ENCODE measurements at places on chromosomes 16 and 17. TPM values are rescaled to one million over a fixed set of nuclear protein-coding genes. Genes with fewer than 3 reads are reported as not detected.

The HSD3B7 gene
- 71.5 TPM for total RNA-seq

The KCNH6 gene
- not detected for total RNA-seq

The MT4 gene
- total RNA-seq = not detected

The GPRC5B gene
- 5.0 TPM for total RNA-seq

The NEK8 gene
- 3.2 TPM for total RNA-seq

The TBX6 gene
- 0.86 TPM for total RNA-seq

The TSR3 gene
- 32.5 TPM for total RNA-seq

The TMED6 gene
- total RNA-seq = 3.1 TPM

The PRSS36 gene
- 1.5 TPM for total RNA-seq

The DLX4 gene
- total RNA-seq = not detected

The THAP11 gene
- total RNA-seq = 12.8 TPM

GRCh38 chr16:28597692-28598261 is 927 bp upstream of the SULT1A2 start:
- peak; percentile 61 for DNase-seq

- DNase-seq = no peak
These were observed at the start of gene FDXR for GRCh38 chr17:74872313-74873036. TSS of gene FDXR (minus strand) at chr17:74872994. CDS start at chr17:74872944, 50 bp downstream.

DNA sequence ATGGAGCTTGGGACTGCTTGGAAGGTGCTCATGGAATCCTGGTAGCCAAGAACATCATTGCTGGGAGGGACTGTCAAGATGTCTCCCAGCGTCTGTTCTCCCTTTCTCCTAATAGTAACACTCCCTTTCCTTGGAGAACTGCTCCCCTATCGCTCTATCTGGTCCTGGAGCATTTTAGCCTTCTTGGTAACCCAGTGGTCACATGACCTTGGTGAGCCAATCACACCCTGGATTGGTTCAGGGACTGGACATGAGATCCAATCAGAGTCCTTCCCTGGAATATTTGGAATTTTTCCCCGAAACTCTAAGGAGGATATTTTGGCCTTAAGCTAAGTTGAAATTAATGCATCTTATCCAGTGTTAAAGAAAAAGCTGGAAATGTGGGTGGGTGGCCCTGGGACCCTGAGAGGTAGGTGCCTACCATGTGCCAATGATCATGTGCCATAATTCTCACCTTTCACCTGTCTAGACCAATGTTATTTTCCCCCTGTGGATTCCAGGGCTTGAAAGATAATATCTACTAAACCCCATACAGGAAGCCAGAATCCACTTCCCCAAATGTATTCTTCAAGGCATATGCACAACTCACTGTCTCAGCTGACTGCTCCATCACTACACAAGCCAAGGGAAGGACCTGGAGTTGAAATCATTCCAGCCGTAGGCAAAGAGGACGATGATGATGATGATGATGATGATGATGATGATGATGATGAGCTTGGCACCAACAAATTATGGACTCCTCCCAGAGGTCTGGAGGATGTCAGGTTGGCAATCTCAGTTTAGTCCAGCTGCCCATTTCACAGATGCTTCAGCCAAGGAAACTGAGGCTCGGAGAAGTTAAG is 193.2 kb downstream of the RAB11FIP4 start:
- DNase-seq = no peak

- DNase-seq = no peak
These were observed 17.9 kb downstream of the SNX29 start for GRCh38 chr16:11994143-11995119.

DNA sequence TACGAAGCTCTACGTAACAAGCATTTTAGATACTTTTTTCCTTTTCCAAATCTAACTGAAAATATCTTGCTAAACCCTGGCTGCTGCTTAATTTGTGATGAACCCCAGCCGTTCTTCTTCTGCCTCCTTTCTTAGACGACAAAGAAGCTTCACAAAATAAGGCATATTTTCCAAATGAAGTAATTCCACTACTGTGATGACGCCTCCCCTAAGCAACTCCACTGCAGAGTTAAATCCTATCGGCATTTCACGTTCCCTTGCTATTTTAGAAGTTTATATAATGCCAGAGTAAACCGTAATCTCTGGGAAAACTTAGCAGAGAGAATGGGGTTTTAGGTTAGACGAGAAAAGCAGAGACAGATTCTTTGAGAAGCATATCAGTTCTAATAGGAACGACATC is 683.1 kb upstream of the SALL1 start:
- DNase-seq = no peak

DNA sequence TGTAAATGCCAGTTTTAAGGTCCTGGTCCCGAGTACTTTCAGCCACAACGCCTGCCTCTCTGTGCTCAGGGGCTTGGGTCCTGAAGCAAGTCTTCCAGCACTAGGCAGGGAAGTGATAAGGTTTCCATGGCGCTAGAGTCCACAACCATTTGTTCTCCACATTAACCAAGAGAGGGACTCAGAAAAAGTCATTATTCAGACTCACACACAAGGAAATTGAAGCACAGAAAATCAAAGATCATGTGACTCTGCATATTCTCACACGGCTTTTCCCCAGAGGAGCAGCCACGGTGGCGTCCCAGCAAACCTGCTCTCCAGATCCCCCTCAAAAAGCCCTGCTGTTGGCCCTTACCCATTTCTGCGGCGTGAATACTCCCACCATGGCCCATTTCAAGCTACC is 9.7 kb downstream of the ENPP7 start:
- DNase-seq = no peak

DNA sequence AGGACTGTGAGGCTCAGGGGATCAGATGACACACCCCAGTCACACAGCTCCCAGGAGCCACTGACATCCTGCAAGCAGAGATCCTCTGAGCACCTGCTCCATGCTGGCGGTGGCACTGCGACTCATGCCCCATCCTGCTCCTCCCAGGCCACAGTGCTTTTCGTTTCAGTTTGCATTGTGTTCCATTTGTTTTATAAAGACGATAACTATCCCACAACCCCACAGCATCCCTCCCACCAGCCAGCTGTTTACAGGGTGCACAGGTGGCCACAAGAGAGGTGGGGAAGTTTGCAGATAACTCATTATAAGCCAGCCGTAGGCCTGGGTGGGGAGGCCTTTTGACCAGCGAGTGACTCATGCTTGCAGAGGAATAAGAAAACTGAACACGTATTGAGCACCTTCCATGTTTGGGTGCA is 28.2 kb downstream of the BCO1 start:
- DNase-seq = no peak

DNA sequence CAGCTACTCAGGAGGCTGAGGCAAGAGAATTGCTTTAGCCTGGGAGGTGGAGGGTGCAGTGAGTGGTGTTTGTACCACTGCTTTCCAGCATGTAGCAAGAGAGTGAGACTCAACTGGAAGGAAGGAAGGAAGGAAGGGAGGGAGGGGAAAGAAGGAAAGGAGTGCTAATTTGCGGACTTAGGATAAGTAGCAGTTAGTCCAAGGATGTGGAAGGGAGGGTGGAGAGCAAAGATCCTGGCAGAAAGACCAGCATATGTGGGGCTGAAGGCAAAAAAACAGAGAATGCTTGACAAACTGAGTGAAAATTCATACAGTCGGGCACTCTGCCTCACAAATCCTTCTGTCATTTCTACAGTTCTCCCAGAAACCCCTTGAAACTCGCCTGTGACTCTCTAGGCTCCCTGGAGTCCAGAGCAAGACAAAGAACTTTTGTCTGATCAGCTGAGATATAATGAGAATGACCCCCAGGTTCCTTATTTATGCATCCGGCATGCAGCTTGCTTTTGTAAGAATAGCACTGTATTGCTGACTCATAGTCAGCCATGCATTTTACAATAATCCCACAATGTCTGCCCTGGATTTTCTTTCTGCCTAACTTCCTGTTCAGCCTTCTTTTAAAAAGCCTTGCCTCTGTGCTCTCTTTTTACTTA is 31.5 kb downstream of the CDK5RAP3 start:
- DNase-seq = no peak

GRCh38 chr17:33864758-33865229 is 390.3 kb upstream of the CCL2 start:
- no peak for DNase-seq

GRCh38 chr17:81923302-81924260 is 4.0 kb downstream of the MAFG start:
- DNase-seq = peak; percentile 76

DNA sequence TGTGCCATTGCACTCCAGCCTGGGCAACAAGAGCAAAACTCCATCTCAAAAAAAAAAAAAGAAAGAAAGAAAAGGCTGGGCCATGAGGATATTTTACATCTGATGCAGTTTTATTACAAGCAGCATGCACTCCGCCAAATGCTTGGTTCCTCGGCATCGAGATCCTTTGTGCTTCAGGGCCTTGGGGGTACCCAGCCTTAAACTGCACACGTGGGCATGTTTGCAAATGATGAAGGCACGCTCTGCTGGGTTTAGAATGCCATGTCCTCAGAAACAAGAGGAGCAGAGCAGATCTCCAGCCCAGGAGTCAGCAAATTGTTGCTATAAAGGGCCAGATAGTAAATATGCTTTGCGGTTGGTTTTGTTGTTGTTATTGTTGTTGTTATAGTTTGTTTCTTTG is 153.2 kb downstream of the KATNIP start:
- DNase-seq = no peak

GRCh38 chr16:55240888-55241287 is 83.1 kb upstream of the IRX6 start:
- no peak for DNase-seq

DNA sequence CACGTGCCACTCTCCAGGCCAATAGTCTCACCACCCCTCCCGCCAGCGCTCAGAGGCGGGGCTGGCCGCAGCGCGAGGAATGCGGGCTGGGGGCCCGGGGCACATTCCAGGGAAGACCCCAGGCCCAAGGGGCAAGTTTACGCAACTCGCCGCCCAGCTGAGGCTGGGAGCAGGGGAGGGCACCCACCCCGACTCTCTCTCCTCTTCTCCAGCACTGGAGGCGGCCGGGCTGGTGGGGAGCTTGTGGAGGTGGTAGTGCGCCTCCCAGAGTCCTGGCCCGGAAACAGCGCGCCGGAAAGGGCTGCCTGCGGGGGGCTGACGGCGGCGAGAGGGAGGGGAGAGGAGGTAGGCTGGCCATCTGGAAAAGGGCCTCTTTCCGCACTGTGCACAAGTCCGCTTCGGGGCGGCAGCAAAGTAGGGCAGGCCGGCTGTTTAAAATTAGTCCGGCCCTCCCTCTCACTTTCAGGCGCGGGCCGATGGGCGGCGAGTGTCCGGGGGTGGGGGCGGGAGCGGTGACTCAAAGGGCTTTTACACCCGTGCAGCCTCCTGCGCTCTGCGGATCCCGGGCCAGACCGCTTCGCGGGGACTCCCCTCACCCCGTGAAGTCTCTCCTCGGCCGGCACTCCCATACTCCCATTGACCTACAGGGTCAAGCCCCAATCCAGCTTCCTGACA is 1.1 kb downstream of the FHOD1 start:
- peak; percentile 55 for DNase-seq

DNA sequence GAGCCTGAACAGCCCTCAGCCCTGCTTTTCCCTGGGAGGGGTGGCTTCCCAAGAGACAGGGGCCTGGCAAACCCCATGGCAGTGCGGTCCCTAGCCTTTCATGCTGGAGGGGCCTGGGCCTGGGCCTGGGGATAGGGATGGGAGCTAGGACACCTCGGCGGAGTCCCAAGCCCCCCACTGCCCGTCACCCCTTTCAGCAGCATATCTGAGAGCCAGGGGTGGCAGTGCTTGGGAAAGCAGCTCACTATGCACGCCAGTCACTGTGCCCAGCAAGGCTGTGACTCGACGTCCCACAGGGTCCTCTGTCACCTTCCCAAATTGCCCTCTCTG is 612 bp upstream of the SLC47A2 start:
- no peak for DNase-seq

- DNase-seq = no peak
These were observed 168.7 kb upstream of the C17orf78 start for GRCh38 chr17:37207103-37207502.

DNA sequence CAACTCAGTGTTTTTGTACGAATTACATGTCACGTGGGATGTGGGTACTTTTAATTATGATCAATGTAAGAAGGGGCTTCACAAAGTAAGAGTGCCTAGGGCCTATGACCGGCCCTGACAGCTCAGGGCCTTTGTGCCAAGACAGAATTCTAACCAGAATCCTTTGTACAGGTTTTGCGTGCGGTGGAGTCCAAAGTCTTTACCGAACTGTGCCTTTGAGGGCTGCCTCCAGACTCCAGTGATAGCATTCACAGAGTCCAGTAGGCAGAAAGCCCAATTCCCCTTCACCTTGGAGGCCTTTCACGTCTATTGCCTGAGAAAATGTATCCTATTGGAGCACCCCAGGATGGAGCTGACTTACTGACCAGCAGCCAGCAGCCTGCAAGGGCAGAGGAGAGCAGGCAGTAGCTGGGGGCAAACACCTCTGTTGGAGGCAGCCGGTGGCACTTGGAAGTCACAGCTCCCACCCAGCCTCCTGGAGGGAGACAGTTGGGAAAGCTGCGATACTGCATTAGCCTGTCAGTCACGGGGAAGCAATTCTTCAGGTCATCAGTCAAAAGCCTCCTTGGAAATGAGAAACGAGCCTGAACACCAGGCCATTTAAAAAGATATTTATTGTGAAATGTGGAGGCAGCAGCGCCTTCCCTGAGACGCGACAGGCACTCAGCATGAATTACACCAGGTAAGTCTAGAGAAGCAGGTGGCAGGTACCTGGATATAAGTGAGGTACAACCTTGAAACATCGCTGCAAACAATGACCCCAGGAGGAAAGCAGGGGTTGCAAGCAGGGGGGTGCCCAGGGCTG is 98.1 kb upstream of the CDYL2 start:
- no peak for DNase-seq

- no peak for DNase-seq
These were observed 5.4 kb upstream of the GIP start for GRCh38 chr17:48973806-48974205.

DNA sequence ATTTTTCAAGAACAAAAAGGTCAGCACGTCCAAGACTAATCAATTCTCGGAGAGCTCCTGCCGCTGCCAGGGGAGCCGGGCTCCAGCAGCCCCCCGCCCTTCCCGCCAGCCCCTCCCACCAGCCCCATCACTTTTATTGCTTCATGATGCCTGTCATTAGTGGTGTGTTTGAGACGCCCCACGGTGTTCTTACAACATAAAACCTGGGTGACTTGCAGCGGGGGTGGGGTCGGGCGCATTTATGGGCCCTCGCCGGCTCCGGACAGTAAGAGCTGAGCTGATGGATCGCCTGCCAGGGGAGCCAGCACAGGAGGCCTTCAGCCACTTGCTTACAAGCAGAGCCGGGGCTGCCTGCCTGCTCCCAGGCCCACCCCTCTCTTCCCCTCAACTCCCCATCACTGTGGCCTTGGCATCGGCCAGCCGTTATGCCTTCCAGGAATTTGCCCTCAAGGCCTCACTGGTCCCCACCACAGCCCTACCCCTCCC is 82.9 kb upstream of the CBX4 start:
- DNase-seq = no peak

DNA sequence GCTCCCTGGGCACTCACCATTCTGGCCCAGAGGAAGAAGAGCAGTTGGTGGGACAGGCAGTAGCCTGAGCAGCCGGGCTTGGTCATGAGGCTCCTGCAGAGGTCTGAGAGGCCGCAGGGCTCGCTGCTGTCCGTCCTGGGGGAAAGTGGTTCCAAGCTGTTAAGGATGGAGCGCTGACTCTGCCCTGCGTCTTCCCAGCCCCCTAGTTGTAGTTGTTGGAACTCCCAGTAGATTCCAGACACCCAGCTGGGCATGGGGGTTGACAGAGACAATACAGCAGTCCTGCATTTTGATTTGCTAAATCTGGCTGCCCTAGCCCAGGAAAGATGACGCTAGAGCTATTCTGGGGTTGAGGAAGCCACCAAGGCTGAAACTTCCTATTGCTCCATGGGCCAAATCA is 7.3 kb downstream of the C16orf89 start:
- no peak for DNase-seq

GRCh38 chr17:65393514-65393913 is 167.9 kb downstream of the AXIN2 start:
- no peak for DNase-seq

GRCh38 chr17:46144246-46144645 is 49.0 kb downstream of the KANSL1 start:
- no peak for DNase-seq

Data from left lobe of liver (tissue), 2 donors.